ENCODE measurements at places on chromosomes 7 and 10.
A peak's percentile ranks its signal among the peaks of the same experiment; 100 is the strongest.

DNA sequence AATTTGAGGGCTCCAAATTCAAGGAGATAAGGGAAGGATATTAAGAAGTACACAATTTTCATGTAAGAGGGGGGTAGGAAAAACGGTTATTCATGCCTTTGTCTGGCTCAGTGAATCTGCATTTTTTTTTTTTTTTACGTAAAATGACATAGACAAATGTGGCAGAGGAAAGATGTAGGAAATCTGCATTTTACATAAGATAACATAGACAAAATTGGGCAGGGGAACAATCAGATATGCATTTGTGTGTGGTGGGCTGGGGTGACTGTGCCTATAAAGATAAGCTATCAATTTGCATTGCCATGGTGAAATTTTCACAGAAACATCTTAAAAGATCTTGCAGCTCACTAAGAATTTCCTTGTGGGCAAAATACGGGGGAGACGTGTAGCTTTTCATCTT is 92.7 kb upstream of the GPR141 start:
- DNase-seq: no peak

GRCh38 chr7:12620371-12620770 is 49.9 kb downstream of the SCIN start:
- DNase-seq: no peak

DNA sequence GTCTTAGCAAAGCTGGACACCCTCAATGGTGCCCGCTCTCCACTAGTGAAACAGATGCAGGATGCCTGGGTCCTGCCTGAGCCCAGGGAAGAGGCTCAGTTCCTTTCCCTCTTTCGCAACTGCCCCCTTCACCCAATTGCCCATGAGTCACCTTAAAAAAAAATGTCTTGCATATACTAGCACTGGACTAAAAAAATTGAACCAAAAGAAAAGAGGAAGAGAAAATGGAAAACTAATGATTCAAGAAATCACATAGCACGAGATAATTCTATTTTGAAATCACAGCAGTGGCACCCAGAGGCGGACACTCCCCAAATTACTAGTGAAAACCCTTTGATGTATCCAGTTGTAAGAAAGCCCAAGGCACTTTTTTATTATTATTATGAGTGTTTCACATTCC is 972.5 kb downstream of the LRMDA start:
- DNase-seq: no peak

DNA sequence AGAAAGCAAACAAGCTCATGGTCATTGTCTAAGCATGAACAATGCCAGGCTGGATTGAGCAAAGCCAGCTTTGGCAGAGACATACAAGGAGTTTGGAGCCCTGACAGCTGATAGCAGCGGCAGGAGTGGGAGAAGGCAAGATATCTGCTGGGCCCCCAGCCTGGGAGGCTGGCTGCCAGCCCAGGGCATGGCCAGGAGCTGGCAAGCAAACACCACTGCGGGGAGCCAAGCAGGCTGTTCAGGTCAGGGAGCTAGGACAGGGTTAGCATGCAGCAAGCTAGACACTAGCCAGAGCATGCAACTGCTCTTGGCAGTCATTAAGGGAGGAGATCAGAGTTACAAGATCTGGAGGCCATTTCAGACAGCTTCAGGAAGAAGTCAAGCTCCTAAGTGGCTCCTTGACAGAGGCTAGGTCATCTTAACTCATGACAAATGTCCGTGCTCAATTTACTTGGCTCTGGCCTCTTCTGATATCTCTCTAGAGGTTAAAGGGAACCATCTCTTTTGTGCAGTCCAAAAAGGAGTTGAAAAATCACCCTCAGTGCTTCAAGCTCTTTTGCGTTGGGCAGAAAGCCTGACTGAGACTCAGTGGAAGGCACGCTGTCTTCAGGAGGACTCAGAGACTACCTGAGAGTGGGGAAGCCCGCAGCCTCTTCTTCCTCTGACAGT is 436.8 kb upstream of the C7orf33 start:
- no peak for DNase-seq

DNA sequence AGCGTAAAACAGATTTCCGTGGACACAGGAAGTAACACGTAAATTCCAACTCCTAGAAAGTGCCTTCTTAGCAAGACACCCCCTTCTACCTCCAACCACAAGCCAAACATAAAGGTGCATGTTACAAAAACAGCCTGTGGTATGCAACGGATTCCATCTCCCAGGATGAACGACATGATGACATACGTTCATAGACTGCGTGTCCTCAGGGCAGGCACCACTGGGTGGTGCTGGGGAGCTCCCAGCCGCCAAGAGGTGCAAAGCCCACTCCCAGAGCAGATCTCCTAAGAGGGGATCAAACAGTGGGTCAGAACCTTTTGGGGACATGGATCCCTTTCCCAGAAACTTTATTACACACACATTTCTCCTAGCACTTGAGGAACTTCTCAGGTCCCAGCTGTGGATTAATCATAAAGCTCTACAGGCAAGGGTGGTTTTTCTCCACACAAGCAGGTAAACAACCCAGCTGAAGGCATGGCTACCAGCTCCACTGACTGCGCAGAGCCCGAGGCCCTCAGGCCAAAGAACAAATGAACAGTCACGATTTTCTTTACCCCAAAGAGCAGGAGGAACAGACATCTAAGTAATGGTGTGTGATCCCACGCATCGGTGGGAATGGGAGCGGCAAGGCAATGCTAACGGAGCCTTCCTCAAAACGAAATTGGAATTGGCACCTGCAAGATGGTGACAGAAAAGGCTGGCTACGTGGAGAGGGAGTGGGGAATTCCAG is 13.8 kb downstream of the PSAP start:
- no peak for DNase-seq

DNA sequence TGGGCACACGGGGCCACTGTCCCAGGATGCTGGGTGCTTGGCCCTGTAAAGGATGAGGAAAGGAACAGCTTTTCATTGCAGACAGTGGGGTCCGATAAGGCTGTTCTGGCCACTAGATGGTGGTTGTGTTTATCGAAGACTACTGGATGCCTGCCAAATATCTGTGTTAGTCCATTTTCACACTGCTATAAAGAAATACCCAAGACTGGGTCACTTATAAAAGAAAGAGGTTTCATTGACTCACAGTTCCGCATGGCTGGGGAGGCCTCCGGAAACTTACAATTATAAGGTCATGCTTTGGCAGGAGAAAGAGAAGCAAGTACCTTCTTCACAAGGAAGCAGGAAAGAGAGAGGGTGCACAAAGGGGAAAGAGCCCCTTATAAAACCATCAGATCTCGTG is 32.2 kb upstream of the GARS1 start:
- no peak for DNase-seq

- no peak for DNase-seq
Measured at GRCh38 chr10:13684252-13684791, 97.6 kb downstream of the PRPF18 start.

GRCh38 chr7:2168615-2169311 is 64.0 kb downstream of the MAD1L1 start:
- no peak for DNase-seq

DNA sequence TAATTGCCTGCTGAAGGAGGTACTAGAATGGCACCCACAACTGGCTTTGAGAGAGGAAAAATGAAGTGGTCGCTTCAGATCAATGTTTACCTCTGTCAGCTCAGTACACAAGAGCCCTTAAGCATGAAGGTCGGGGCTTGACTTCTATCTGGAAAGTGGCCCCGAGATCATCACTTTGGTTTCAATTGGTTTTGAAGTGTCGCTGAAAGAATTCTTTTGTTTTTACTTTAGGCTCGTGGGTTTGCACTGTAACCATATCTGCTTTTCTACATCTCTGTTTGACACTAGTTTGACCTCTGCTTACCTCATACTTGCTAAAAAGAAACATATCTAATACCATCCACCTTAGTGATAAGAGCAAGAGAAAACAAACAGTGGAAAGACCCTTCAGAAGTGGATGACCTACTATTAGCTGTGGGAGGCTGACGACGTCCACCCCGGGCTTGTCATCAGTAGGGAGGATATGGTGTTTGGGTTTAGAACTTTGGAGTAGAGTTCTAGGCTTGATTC is 361.8 kb downstream of the GATA3 start:
- peak; percentile 21 for DNase-seq

DNA sequence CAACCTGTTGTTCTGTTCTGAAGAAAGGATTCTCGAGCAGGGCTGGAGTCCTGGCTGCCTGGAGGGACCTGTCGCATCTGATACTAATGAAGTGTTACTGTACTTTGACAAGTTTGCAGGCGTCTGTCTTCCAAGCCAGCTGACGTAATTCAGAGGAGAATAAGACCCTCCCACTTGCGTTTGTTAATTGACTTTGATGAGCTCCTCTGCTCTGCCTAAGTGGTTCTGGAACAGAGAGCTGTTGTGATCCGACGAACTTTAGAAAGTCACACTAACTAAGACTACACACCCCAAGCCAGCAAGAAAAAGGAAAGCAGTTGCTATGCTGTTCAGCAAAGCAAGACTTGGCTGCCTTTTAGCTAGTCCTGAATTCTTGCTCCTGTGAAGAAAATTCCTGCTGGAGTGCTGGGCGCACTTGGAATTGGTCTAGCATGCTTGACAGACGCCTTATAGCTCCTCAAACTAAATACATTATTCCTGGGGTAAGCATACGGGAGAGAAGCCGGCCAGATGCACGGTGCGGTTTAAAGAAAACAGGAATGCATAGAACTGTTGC is 200.3 kb downstream of the CACNB2 start:
- no peak for DNase-seq

- no peak for DNase-seq
Measured at GRCh38 chr7:55420530-55420929, 55.4 kb downstream of the LANCL2 start.

GRCh38 chr10:47361293-47361692 is 13.1 kb downstream of the RBP3 start:
- no peak for DNase-seq

DNA sequence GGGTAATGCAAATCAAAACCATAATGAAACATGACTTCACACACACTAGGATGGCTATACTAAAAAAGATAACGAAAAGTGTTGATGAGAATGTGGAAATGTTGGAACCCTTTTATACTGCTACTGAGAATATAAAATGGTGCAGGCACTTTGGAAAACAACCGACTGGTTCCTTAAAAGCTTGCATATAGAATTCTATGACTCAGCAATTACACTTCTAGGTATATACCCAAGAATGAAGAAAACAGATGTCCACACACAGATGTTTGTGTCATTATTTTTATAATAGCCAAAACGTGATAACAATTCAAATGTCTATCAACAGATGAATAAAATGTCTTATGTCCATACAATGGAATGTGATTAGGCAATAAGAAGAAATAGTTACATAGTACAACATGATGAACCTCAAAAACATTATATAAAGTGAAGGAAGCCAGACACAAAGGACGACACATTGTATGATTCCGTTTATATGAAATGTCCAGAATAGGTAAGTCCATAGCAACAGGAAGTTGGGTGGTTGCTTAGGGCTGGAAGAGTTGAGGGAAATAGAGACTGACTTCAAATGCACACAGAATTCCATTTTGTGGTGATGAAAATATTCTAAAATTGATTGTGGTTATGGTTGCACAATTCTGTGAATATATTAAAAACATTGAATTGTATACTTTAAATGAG is 148.3 kb upstream of the PHYHIPL start:
- no peak for DNase-seq

DNA sequence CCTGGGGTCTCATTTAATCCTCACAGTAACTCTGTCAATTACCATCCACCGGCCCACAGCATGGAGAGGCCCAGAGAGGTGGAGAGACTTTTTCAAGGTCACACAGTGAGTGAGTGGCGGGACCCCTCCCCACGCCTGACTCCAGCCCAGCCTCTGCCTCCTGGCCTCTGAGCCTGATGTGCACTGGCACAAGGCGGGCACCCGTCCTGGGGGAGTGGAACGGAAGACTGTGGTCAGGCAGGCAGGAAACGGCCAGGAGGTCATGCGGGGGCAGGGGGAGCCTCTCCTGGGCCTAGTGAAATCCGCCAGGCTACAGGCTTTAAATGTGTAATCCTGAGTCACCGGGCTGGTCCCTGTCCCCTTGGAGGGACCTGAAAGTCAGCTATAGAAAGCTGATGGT is 32.2 kb downstream of the ZCCHC24 start:
- DNase-seq: no peak

DNA sequence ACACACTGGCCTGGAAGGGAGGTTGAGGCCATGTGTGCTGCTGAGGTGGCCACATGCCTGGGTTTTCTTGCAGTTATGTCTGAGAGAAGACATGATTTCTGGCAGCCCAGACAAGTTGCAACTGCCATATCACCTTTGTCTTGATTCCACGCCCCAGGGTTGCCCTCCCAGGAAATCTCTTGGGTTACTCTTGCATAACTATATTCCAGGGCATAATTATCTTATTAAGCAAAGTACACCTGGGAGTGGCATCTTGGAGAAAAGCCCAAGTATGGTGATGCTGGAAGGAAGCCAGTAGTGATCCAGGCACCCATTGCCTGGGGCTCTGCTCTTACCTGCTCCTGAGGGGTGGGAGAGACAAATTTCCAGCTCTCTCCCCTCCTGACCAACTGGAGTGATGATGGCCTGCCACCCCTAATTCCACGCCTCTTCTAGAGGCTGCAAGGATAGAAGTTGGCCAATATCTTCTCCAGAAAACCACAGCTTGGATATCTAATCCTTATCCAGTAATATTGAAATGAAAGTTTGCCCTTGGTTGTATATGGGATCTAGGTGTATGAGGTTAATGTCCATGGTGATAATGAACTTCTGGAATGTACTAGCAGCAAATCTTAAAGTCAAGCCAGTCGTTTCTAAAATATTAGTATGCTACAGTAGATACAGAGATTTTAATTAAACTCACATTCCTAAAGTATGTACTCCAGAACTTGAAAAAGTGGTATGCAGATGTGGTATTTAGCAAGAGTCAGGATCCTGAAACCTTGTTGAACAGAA is 5.0 kb downstream of the AKR1B10 start:
- no peak for DNase-seq

DNA sequence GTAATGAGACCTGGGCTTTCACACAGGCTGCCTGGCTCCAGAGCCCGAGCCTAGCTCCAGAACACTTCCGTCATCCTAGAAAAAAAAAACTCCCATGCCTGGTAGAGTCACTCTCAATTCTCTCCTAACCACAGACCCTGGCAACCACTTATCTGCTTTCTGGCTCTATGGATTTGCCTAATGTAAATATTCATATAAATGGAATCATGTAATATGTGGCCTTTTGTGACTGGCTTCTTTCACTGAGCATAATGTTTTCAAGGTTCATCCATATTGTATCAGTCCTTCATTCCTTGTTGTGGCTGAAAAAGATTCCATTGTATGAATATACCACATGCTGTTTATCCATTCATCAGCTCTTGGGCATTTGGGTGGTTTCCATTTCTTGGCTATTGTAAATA is 167.7 kb upstream of the MKLN1 start:
- no peak for DNase-seq

DNA sequence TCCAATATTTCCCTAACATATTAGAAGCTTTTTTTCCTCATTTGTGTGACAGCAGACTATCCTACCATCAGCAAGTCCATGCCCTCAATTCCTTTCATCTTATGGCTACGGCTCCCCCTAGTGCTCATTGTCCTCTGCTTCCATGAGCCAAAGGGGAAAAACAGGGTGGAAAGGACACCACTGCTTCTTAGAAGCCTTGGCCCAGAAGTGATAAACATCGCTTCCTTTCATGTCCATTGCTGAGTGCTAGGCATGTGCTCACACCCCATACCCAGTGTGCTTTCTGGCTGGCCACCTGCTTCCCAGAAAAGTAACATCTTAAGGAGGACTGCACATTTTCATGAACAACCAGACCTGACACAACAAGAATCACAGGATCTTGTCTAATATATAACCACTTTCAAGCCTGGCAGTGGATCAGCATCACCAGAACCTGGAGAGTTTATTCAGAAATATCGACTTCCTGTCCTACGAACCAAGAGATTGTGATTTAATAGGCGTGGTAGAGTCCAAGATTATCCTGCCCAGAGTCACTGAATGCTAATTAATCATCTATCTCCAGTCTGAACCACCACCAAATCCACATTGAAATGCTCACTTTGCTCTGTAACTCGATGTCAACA is 650.5 kb upstream of the SORCS1 start:
- DNase-seq: no peak

- peak; percentile 45 for DNase-seq
Measured at GRCh38 chr10:47047577-47048525, 136.6 kb downstream of the PTPN20 start.

Data from NK-92 treated with Interleukin-12 subunit alpha and Interleukin-12 subunit beta, amount 100 ng/mL, for 24 hours (cell line).